Placental pericyte (primary cell): ENCODE measurements at places on chromosomes 5 and 9. TPM values are rescaled to one million over a fixed set of nuclear protein-coding genes. Genes with fewer than 3 reads are reported as not detected.

The SPATA31C1 gene
- total RNA-seq: not detected in 2 replicates

The RNF183 gene
- total RNA-seq: not detected in 2 replicates

The TRIM36 gene
- 1.8 and 2.9 TPM in 2 replicates for total RNA-seq

The FOXD4L6 gene
- total RNA-seq: under 0.01 TPM in 1 of 2 replicates, not detected in the other

The PLCXD3 gene
- total RNA-seq: 0.14 TPM in 1 of 2 replicates, not detected in the other

The RASGEF1C gene
- total RNA-seq: not detected in 2 replicates

The PCDHB10 gene
- 0.22 and 0.43 TPM in 2 replicates for total RNA-seq

The COL5A1 gene
- total RNA-seq: 457 and 467 TPM in 2 replicates

The NEURL1B gene
- 0.44 and 2.4 TPM in 2 replicates for total RNA-seq

The GABRA6 gene
- total RNA-seq: 0.29 TPM in 1 of 2 replicates, not detected in the other

The SELENOP gene
- total RNA-seq: 4.7 and 10.9 TPM in 2 replicates

The STPG3 gene
- not detected in 2 replicates for total RNA-seq

The NUTM2G gene
- not detected in 2 replicates for total RNA-seq

The SPRY4 gene
- 67.6 and 125 TPM in 2 replicates for total RNA-seq

The QSOX2 gene
- total RNA-seq: 12.5 and 19.3 TPM in 2 replicates

The SYK gene
- under 0.01 TPM in 1 of 2 replicates, not detected in the other for total RNA-seq

The TMC1 gene
- total RNA-seq: 0.86 TPM in 1 of 2 replicates, not detected in the other

The PAM gene
- total RNA-seq: 123 and 125 TPM in 2 replicates

The CCDC180 gene
- 0.14 and 0.88 TPM in 2 replicates for total RNA-seq

The GAPT gene
- total RNA-seq: not detected in 2 replicates

The NSUN2 gene
- 41.8 and 60.0 TPM in 2 replicates for total RNA-seq

The GDA gene
- under 0.01 and 0.57 TPM in 2 replicates for total RNA-seq

The KIF12 gene
- total RNA-seq: not detected in 2 replicates

The IL33 gene
- 67.2 and 175 TPM in 2 replicates for total RNA-seq

The GLDC gene
- 0.22 and 1.6 TPM in 2 replicates for total RNA-seq
